ENCODE measurements at places on chromosomes 12 and 14.

- DNase-seq = no peak
Measured at GRCh38 chr14:64729386-64730060, 25.3 kb downstream of the PLEKHG3 start.

DNA sequence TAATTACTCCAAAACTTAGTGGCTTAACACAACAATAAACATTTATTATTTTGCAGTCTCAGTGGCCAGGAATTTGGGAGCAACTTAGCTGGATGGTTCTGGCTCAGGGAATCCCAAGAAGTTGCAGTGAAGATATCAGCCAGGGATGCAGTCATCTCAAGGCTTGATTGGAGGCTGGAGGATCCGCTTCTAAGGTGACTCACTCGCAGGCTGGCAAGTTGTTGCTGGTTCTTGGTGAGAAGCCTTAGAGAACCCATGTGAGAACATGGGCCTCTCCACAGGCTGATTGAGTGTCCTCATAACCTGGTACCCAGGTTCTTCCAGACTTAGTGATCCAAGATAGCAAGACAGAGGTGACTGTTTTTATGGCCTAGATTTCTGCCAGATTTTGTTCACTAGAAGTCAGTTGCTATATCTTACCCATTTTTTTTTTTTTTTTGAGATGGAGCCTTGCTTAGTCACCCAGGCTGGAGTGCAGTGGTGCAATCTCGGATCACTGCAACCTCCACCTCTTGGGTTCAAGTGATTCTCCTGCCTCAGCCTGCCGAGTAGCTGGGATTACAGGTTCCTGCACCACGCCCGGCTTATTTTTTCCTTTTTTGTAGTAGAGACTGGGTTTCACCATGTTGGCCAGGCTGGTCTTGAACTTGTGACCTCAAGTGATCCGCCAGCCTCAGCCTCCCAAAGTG is 32.5 kb downstream of the BRMS1L start:
- DNase-seq = no peak

GRCh38 chr14:100074431-100075100 is 9.3 kb downstream of the EVL start:
- no peak for DNase-seq

DNA sequence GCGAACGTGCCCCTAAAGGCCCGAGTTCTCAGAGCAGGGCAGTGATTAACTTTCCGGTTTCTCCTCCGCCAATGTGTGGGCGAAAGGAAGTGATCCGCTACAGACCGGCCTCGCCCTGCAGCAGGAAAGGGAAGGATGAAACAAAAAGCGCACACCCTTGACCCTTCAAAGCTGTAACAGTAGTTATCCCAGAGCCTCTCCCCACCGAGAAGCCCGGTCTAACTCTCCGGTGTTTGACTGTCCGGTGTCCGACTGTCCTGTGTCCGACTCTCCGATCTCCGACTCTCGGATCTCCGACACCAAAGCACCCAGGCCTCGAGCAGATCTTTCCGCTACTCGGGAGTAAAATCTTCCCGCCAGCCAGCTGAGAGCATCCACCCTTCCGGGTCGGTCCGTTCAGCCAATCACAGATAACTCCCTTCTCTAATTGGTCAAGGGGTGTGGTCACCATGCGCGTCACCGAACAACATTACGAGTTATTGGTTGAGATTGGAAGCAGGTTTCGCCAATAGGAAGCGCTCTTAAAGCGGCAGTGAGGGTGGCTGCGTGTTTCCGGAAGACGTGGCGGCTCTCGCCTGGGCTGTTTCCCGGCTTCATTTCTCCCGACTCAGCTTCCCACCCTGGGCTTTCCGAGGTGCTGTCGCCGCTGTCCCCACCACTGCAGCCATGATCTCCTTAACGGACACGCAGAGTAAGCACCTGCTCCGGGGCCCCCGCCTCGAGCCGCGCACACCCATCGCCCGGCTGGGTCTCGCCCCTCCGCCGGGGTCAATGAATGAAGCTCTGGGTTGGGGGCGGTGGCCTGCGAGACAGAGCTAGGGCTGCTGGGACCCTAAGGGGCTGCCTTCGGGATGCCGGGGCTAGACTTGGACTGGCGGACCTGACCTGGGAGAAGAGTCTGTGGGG is at the start of the genes GOLT1B and RECQL:
GOLT1B (plus strand) TSS at position 532 of the 906 bp plus-strand sequence; CDS start at position 667, 135 bp downstream.
RECQL (minus strand) TSS at position 378 of the 906 bp plus-strand sequence. CDS start 2,065 bp downstream, outside the sequence.
- DNase-seq = peak; percentile 27

DNA sequence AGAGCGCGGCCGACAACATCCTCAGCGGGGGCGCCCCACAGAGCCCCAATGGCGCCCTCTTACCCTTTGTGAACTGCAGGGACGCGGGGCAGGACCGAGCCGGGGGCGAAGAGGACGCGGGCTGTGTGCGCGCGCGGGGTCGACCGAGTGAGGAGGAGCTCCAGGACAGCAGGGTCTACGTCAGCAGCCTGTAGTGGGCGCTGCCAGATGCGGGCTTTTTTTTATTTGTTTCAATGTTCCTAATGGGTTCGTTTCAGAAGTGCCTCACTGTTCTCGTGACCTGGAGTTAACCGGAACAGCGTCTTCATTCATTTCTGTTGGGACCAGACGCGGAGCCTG is 103.8 kb upstream of the FKBP4 start:
- DNase-seq = peak; percentile 46

DNA sequence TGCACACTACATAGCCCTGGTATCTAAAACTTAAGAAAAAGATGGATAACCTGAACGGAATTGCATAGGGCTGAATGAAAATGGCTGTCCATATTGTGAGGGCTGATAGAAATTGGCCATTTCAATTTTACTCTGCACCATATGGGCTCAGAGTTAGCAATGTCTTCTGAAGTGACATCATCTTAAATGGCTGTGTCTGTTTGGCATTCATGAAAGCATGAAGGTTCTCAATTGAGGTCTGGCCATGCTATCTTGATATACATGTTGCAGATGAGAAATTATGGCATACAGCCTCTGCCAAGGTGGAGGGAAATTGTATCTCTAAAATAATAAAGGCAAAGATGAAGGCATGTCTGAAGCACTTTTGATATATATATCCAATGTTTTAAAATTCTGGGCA is 226.0 kb upstream of the PDE3A start:
- no peak for DNase-seq

DNA sequence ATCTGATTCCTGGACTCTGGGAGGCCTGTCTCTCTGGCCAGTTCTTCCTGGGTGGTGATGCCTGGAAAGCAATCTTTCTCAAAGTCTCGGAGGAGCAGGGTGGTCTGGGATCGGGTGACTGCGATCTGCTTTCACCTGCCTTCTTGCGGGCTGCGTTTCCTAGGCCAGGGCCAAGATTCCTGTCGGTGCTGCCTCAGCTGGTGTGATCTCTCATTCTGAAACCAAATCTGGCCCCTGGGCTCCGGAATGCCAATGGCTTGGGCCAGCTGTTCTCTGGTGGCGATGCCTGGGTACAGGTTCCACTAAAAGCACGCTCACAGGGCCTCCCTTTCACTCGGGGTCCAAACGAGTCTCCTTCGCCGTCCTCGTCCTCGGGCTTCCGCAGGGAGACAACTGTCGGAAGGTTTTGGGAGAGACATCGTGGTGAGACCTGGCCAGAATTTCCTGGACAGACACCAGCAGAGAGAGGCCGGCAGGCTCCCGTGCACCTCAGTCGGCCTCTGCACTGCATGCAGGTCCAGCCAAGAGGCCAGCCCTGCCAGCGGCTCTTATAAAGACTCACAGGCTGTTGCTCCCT is 187.1 kb downstream of the ALG10 start:
- no peak for DNase-seq

GRCh38 chr12:23504641-23505399 is 444.6 kb downstream of the SOX5 start:
- no peak for DNase-seq

DNA sequence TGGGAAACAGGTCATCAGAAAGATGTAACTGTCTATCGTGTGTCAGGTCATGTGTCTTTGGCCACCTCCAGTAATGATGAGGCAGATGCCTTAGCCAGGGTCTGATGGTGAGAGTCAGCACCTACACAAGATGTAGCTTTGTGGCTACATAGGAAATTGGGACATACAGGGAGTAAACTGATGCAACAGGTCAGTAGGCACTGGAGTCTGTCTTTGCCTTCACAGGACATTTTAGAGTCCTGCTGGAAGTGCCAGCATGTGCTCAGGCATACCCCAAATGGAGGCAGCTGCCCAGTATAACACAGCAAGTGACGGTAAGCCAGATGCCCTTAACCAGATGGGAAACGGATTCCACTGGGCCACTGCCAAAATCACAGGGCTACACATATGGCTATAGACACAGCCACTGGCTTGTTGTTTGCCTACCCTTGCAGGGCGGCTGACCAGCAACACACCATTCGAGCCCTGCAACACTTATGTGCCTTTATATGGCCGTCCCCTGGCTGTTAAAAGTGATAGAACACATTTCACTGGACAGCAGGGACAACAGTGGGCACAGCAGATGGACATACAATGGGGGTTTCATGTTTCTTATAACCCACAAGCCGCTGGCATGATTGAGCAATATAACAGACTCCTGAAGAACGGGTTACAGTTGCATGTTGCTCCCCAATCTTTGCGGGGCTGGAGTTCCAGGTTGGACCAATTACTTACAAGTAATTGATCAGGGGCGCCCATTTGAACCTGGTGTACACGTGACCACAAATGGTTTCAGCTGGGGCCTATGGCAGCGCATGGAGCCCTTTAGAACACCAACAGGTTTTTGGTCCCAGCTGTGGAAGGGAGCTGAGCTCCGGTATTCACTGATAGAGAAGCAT is 12.9 kb upstream of the RNASE12 start:
- DNase-seq = no peak

DNA sequence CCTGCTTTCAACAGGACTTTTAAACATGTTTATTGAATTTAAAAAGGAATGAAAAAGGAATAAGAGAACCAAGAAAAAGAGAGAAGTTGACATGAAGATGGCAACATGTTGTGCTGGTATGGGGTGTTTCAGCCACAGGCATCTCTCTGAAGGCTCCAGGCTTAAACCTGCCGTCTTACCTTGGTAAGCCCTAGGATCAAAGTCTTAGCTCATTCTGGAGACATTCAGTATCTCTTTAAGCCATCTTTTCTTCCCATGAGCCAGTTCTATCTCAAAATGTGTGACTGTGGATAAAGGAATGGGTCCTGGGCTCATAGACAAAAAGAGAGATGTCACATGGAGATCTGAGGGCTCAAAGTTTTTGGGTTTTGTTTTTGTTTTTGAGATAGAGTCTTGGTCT is 1.6 kb upstream of the TFCP2 start:
- no peak for DNase-seq
